GM13976 (cell line): ENCODE measurements at places on chromosomes 3 and 15.

- DNase-seq = no peak
These were observed 50.3 kb downstream of the ABTB1 start for GRCh38 chr3:127723011-127723567.

DNA sequence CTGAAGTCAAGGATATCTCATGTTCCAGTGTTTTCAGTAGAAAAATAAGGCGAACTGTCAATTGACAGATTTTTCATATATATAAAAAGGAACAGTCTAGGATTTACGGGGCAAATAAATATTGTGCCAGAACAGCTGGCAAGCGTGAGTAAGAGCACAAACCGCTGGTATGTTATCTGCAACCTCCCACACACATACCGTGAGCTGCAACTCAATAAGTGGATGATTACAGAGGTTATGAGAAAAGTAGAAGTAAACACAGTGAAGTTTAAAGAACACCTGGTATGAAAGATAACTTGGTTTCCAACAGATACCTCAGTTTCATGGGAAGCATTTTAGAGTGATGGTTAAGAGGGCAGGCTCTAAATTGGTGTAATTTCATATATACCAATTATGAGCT lies 733.4 kb downstream of the TUSC7 start:
- no peak for DNase-seq

GRCh38 chr3:40237889-40238571 lies 71.5 kb upstream of the EIF1B start:
- DNase-seq = no peak

- no peak for DNase-seq
These were observed 2.1 kb downstream of the PODXL2 start for GRCh38 chr3:127630811-127631714.

DNA sequence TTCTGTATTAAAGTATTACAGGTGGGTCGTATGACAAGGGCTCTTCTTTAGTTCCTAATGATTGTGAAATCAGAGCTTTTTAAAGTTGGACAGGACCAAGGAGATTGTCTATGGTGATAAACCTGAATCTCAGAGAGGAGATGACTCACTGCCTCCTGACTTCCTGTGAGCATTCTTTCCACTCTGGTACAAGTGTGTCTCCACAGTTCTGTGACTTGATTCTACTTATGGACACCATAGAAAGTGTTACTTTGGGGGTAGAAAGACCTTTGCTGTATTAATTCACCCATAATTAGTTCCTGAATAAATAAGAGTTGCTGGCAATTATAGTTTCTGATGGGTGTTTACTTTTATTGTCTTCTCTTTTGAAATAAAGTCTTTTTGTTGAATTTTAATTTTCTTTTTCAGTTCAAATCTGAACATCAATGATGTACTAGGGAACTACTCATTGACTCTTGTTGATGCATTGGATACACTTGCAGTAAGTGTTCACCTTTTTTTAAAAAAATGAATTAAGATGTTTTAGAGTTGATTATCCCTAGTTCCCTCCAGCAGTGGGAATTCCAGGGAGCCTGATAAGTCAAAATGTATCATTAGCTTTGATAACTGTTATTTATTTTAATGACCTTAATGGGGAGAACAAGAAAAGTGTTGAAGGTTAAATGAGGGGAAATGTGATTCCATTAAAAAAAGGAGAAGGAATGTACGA lies 7.4 kb downstream of the EDEM1 start:
- peak; percentile 40 for DNase-seq

DNA sequence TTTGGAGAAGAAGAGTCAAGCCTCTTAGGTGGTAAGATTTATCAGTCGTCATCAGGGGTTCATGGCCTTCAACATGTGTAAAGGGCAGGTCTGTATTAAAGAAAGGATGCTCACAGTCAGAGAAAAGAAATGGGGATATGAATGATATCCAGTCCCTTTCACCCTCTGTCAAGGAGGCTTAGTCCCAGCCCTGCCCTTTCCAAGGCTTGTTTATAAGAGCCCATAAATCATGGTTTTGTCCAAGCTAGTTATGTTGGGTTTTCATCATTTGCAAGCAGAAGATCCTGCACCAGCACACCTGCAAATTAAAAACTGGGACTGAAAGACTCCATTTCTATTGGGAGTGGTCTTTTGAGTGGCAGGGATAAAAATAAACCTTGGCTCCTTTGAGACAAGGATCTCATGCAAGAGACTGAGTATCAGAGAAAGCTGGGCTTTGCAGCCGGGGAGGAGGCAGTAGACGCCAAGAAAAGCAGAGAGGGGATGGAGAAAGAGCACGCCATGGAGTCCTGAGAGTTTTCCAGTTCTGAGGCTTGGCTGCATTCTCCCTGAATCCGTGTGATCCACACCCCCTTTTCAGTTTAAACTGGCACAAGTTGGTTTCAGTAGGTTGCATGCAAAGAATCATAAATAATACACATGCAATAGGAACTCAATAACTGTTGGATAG lies 12.6 kb upstream of the PDIA5 start:
- DNase-seq = no peak

DNA sequence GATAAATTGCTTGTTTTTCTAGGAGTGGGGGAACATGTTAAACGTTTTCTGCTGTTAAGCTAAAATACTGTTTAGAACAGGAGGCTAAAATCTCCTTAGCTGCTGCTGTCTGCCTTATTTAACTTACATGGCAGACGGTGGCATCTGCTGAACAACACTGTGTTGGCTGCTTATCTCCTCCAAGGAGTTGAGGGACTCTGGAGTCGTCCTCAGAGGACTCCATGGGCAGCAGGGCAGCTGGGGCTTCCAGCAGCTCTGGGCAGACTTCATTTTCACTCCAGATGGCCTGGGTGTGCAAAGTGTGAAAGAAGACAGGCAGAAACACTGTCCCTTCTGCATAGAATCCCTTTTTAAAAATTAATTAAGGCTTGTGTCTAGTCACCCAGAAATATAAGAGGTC lies 52.9 kb upstream of the NUDT16 start:
- DNase-seq = no peak

DNA sequence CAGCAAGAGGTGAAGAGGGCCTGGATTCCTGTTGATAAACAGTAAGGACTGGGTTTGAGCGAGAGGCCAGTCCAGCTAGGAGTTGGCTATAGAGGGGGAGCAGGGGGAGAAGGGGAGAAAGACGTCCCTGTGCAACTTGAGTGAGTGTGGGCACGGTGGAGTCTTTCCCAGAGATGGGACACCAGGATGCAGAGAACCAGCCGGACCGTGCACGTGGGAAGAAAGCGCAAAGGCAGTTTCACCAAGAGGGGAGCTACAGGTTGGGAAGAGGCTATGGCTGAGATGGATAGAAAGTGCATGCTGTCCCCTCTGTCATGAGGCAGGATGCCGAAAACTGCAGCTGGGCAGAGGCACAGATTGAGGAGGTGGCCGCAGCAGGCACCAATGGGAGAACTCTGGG lies 96.0 kb upstream of the TLE3 start:
- no peak for DNase-seq

DNA sequence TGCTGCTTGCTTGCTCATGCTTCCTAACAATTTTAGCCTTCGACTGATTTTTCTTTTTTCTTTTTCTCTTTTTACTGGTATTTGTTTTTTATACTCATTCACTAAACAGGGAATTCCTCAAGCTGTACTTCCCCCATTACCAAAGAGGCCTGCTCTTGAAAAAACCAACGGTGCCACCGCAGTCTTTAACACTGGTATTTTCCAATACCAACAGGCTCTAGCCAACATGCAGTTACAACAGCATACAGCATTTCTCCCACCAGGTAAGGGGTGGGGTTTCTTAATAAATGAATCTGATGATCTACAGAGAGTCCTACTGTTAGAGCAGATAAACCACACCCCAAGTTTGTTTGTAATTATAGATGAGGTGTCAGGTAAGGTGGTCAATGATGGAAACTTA lies 178.8 kb downstream of the MBNL1 start:
- DNase-seq = no peak

GRCh38 chr15:32933236-32933635 lies 215.4 kb downstream of the GREM1 start:
- DNase-seq = no peak

DNA sequence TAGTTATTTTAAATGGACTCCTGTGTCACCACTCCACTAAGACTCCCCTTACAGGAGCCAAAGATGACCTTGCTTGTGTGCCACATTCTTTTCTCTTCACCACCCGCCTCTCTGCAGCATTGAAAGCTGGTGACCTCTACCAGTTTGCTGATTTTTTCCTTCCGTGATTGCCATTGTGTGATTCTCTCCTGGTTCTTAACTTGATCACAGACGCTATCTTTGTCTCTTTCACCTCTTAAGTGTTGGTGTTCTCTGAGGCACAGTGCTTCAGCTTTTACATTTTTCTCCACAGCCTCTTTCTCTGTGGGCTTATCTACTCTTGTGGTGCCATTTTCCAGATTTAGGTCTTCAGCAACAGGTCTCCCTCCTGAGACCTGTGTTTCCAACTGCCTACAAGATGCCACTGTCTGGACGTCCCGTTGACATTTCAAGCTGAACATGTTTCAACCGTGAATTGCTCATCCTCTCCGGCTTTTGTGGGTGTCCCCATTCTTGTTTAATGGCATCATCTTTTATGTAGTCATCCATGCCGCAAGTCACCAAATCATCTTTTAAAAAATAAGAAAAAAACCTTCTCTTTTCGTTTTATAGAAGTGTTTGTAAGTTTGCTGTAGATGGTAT lies 26.5 kb downstream of the IQGAP1 start:
- DNase-seq = no peak

- no peak for DNase-seq
These were observed 72.8 kb downstream of the VGLL4 start for GRCh38 chr3:11570789-11571495.

GRCh38 chr3:40615110-40615915 lies 90.6 kb downstream of the ZNF621 start:
- no peak for DNase-seq

- DNase-seq = no peak
These were observed 31.4 kb upstream of the ITPKA start for GRCh38 chr15:41462084-41462795.

- DNase-seq = no peak
These were observed 109.3 kb upstream of the MME start for GRCh38 chr3:154970797-154971196.

DNA sequence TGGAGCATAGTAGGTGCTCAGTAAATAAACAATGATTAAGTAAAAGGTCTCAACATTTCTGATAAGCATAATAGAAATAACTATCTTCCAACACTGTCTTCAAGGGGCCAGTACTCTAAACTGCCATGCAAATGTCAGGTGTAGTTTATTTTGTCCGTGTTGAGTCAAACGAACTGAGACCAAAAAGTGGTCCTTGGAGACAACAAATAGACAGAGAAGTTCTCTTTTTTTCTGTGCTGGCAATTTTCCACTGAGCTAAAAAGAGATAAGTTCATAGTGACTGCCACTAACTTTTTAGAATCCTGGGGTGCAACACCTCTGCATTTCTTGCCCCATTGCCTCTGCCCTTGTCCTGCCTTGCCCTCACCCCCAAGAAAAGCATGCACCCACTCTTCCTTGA lies 14.7 kb upstream of the MBNL1 start:
- no peak for DNase-seq

DNA sequence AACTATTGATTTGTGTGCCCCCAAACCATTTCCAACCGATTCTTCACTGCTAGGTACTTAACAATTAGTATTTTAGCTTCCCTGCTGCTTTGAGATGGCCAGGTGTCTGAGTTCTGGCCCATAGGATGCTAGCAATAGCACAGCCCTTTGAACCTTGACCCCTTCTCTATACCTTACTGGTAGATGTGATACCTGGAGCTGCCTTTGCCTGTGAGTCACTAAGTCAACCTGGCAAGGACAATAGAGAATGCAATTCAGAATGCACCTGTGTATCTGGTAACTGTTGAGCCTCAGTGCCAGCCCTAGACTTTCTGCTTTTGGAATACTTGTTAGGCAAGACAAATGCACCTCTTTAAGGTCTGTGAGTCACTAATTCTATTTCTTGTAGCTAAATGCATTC lies 467.4 kb downstream of the GRM7 start:
- no peak for DNase-seq

- DNase-seq = no peak
These were observed 85.8 kb upstream of the ARHGEF3 start for GRCh38 chr3:56887402-56888025.

- DNase-seq = no peak
These were observed 169.3 kb downstream of the GBE1 start for GRCh38 chr3:81592101-81592500.

- no peak for DNase-seq
These were observed 44.5 kb downstream of the RHCG start for GRCh38 chr15:89451846-89452245.

DNA sequence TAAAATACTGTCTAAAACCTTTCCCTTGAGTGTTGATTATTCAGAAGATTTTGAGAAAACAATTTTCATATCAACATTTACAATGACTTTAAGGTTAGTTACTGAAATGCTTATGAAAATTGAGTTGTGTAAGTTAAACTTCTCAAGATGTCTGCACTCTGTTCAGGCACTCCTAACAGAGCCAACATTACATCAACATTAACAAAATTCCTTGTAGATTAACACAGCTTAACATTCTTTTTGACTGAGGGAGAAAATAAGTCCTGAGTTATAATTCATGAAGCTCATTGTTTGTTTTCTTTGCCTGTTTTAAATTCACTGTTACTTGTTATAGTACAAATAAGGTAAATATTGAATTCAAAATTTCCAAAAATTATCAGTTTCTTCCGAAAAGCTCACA lies 9.0 kb downstream of the ACKR4 start:
- no peak for DNase-seq

- DNase-seq = no peak
These were observed 58.4 kb upstream of the ABHD17C start for GRCh38 chr15:80636675-80637074.

DNA sequence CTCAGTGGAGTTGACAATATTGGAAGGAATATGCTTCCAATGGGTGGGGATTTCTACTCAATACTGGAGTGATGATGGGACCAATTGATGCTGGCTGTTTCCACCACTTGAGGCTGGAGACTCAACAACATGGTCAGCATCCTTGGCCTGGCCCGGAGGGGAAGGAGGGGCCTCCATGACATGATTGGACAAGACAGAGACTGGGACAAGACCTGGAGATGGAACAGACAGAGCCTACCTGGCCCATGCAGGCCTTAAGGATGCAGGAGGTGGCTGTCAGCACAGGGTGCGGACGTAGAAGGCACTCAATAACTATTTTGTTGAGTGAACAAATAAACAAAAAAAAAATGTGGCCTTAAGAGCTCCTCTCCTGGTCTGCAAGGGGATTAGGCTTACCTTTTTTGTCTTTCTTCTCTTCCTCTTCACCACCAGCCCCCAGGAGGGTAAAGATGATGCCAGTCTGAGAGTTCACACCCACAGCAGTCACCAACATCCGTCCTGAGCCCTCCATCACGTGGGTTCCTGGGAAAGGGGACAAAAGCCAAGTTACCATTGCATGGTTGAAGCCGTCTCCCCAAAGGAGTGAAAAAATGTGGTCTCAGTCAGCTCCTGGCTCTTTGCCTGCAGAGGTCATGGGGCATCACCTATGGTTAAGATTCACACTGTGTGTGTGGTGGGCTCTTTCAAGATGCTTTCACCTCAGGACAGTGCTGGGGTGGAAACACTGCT lies 67.1 kb upstream of the SEC13 start:
- DNase-seq = no peak

- no peak for DNase-seq
These were observed 16.3 kb upstream of the ATP13A3 start for GRCh38 chr3:194503081-194503531.

- no peak for DNase-seq
These were observed 38.9 kb upstream of the CLRN1 start for GRCh38 chr3:151011427-151011826.
